ENCODE measurements at places on chromosomes 6 and 20. TPM values are rescaled to one million over a fixed set of nuclear protein-coding genes. Genes with fewer than 3 reads are reported as not detected.

ZBTB46 gene
- total RNA-seq: 6.7 TPM

HTR1E gene
- total RNA-seq: not detected

FOXQ1 gene
- not detected for total RNA-seq

SASH1 gene
- total RNA-seq: 136 TPM

PKIB gene
- 8.5 TPM for total RNA-seq

NNAT gene
- 13.8 TPM for total RNA-seq

SRC gene
- total RNA-seq: 20.6 TPM

ESR1 gene
- total RNA-seq: not detected

BEND3 gene
- 3.2 TPM for total RNA-seq

CCDC170 gene
- total RNA-seq: 0.10 TPM

TRIM10 gene
- not detected for total RNA-seq

- DNase-seq: no peak
Measured at GRCh38 chr6:126526996-126527606, 187.2 kb downstream of the CENPW start.

- DNase-seq: no peak
Measured at GRCh38 chr6:73262671-73263569, at the start of gene KHDC1. TSS of gene KHDC1 (minus strand) at chr6:73263196. CDS start at chr6:73242517, 20,679 bp downstream.

DNA sequence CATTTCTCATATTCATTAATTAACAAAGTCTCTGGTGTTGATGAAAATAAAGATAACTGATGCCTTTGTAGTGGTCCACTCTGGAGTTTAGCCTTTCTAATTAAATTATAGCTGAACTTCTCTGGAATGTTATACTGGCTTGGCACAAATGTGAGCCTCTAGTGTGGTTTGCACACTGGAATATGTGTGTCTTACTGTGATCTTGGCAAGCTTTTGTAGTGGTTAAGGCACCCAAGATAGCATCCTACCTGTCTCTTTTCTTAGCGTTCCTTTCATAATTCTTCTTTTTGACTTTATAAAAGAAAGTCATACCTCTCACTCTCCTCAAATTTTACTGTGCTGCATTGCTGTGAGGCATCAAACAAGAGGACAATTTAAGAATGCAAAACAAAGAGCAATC is 107.4 kb downstream of the UTRN start:
- no peak for DNase-seq

DNA sequence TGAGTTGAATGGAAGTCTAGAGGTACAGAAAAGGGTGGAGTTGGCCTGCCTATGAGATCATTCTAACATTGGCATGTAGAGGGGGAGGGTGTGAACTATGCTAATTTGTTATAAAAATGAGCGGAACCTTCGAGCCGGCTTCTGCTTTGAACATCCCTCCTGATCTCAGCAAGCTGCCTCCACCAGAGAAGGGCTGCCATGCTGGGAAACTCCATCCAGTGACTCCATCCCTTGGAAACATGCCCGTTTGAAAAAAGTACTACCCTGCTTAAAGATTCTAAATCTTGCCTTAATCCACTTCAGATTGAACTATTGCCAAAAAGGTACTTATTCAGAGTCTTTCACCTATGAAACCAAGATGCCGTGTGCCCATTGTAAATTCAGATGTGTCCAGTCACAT is 43.6 kb upstream of the TMEM170B start:
- DNase-seq: no peak

DNA sequence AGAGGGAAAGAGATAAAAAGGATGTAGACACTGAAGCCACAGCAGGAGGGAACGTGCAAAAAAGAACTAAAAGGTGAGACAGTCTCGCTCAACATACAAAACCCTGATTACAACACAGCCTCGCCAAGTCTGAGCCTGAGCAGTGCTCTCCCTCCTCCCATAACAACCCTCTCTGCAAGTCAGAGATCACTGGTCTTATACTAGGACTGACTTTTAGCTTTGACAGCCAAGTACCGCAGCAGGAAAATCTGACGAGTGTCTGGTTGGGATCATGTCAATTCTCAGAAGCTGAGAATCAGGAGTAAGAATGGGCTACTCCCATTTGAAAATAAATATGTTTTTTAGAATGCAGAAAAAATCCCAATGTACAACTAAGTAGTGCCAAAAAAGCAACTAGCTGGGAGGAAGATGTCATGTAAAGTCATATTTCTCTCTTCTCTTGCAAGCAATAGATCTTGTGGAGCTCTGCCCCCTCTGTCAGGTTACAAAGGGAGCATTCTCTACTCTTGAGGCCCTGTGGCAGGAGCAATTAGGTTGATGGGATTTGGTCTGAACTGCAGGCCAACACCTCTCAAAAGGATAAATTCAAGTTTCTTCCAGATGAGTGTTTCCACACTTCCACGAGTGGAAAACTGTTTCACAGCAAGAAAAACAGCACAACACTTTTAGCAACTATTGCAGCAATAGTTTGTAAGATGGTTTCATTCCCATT is 118.9 kb upstream of the COL21A1 start:
- no peak for DNase-seq

GRCh38 chr6:12033770-12034169 is 21.7 kb downstream of the HIVEP1 start:
- no peak for DNase-seq

GRCh38 chr6:152201120-152201519 is 393.6 kb downstream of the ESR1 start:
- no peak for DNase-seq

- no peak for DNase-seq
Measured at GRCh38 chr6:106549521-106549920, 79.8 kb downstream of the RTN4IP1 start.

DNA sequence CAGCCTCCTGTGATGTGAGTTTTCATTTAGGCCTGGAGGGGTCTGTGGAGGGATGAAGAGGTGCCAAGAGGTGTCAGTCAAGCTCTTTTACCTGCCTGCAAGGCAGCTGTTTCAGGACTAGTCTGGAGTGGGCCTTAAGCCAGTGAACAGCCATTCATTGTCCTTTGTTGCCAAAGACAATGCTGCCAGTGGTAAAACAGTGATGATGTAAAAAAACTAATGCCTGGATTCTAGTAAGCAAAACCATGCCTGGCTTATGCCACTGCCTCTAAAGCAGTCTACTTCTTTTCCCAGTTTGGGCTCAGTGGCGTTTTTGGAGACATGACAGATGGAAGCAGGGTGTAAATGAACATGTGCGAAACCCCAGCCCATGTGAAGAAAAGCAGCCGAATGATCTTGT is 93.5 kb upstream of the KCNK16 start:
- DNase-seq: no peak

DNA sequence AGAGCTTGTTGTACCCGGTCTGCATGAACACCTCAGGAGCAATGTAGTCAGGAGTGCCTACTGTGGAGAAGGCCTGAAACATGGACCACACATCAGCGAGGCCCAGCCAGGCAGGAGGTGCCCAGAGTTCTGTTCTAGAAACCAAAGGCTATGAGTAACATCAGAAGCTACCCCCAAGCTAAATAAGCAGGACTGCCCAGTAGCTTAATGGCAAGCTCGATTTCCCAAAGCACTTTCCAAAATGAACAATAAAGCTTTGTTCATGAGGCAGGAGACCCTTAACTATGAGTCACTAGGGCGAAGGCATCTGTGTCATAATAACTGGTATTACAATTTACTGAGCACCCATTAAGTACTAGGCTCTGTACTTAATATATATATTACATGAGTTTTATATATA is 47.4 kb downstream of the STK38 start:
- no peak for DNase-seq

DNA sequence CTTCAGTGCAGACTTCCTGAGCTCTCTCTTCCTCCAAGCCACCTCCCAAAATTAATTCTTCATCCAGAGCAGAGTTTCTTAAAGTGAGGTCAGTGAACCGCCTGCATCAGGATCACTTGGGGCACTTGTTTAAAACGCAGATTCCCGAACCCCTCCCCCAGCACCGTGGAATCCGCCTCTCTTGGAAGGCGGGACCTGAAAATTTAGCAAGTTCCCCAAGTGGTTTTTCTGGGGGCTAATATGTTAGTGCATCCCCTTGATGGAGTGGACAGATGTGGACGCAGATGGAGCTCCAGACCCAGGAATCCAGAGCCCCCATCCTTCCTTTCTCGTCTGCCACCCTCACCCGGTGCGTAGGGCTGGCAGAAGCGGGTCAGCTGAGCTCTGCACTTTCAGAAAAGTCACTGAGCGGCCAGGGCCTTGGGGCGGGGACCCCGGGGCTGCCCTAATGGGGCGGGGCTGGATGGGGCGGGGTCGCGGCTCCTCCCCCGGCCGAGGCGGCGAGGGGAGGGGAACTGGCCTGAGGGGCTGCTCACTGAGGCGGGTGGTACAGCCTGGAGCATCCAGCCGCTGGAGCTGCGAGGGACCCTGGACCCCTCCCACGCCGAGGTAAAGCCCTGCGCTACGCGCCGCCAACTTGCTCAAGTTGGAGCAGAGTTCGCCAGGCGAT is at the start of the genes DEFB124 and REM1:
TSS of gene DEFB124 (minus strand) at position 370 of the 670 bp plus-strand sequence. CDS start 2,114 bp downstream, outside the sequence.
TSS of gene REM1 (plus strand) at position 531 of the 670 bp plus-strand sequence. CDS start 1,158 bp downstream, outside the sequence.
- no peak for DNase-seq

GRCh38 chr6:22132656-22133055 is 164.2 kb downstream of the PRL start:
- DNase-seq: no peak

DNA sequence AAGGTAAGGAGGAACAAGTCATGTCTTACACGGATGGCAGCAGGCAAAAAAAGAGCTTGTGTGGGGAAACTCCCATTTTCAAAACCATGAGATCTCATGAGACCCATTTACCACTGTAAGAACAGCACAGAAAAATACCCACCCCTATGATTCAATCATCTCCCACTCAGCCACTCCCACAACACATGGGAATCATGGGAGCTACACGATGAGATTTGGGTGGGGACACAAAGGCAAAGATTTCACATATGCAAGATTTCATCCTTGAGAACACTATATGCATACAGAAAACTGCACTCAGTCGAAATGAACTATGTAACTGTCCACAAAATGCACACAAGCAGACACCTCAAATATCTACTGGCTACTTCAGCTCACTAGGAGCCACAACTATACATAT is 480.6 kb upstream of the BTBD3 start:
- no peak for DNase-seq

- DNase-seq: no peak
Measured at GRCh38 chr6:112259337-112259675, 4.9 kb upstream of the LAMA4 start.

DNA sequence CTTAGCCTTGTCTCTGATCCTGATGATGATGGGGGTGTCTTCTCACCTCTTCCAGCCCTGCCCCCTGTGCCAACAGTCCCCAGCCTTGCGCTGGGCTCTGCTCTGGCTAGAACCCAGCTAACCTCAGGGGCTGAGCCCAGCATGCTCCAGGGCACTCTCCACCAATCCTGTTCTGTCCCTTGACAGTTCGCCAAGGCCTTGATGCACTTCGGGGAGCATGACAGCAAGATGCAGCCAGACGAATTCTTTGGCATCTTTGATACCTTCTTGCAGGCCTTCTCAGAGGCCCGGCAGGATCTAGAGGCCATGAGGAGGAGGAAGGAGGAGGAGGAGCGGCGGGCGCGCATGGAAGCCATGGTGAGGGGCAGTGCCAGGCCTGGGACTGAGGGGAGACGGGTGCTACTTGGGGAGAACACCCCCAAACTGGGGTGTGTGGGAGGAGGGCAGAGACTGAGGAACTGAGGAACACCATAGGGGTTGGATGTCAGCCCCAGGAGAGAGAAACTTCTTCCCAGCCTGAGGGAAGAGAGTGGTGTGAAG is 33.1 kb downstream of the MOCS1 start:
- no peak for DNase-seq

DNA sequence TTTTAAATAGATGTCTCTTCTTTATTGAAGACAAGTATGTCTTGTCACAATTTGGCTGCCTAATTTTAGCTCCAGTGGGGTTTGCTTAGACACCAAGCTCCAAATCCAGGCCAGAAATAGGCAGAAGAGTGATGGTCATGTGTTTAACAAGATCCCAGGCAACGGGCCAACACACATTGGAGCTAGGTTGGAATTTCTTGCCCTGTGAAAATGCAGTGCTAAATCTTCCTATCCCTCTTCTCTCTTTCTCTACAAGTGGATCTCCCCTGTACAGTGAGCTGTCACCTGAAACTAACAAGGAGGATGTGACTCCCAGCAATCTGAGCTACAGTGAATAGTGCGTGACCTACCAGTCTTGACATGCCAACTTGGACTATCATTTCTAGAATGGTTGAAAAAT is 65.3 kb upstream of the VGLL2 start:
- DNase-seq: no peak

- DNase-seq: no peak
Measured at GRCh38 chr6:149456311-149457021, 28.3 kb downstream of the ZC3H12D start.

DNA sequence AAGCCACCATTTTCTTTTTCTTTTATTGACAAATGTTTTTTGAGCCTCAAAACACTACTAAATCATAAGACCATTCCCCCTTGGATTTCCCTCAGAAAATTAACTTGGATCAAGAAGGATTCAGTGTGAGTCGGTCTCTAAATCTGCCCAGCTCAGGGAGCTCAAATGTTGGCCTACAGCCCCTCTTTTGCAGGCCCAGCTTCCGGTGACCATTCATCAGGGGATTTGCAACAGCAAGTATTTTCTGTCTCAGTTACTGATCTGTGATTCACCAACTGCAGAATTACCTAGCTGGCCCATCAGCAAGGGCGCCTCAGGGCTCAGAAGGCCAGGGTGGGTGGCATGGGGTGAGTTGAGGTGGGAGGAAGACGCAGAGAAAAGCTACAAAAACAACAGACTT is 318.1 kb downstream of the CDC5L start:
- no peak for DNase-seq

DNA sequence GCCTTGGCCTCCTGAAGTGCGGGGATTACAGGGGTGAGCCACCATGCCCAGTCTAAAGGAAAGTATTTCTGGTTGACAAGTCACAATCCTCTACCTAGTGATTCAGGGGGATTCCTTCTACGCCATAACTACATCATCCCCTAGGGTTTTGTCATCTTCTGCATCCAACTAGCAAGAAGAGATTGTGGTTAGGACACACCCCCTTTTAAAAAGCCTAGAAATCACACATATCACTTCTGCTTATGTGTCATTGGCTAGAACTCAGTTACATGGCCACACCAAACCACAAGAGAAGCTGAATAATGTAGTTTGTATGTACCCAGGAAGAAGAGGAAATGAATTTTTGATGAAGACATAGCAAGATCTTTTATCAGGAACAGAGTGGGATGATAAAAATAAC is 14.7 kb upstream of the CHD6 start:
- DNase-seq: no peak

DNA sequence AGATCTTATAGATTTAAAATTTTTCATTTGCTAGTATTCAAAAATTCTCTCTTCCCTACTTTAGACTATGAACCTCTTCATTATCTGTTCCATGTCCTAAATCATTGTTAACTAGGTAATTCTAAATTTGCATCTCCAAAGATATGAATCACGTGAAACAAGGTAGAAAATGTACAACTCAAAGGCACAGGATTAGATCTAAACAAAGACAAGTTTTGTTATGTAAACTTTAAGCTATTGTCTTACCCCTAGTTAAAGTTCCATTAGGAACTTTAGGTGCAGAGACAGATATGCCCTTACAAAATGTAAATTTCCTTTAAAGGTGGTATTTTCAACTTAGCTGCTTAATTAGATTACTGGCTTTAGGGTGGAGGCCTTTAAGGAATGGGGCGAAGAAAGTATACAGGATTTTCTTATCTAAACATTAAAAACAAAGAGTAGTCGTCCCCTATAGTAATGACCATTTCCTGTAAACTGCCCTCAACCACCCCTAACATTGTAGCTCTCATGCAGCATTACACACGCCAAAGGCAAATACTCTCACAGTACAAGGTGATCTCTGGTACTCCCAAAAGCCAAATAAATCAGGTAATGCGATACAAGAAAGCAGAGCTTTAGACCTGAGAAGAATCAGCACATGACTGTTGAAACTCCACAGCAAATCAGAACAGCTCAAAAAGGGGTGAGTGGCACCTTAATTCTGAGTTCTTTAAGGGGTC is 57.4 kb upstream of the MRAP2 start:
- no peak for DNase-seq

Measured in glomerular endothelial cell (primary cell).